Nasal cavity respiratory epithelium epithelial cell of viscerocranial mucosa (primary cell): ENCODE measurements at places on chromosomes 5 and 9. TPM values are rescaled to one million over a fixed set of nuclear protein-coding genes. Genes with fewer than 3 reads are reported as not detected.

Gene ACTBL2
- total RNA-seq = 0.50 TPM in 1 of 2 replicates, not detected in the other

Gene TIMD4
- not detected in 2 replicates for total RNA-seq

Gene ARHGEF37
- 17.4 and 41.8 TPM in 2 replicates for total RNA-seq

Gene DBH
- total RNA-seq = not detected in 2 replicates

Gene EGFL7
- total RNA-seq = 16.2 and 18.5 TPM in 2 replicates

Gene TRIP13
- 1.00 and 1.0 TPM in 2 replicates for total RNA-seq

Gene WNK2
- 0.34 and 4.4 TPM in 2 replicates for total RNA-seq

Gene FBXO38
- 33.5 and 50.0 TPM in 2 replicates for total RNA-seq

Gene ZDHHC11B
- total RNA-seq = under 0.01 and 0.14 TPM in 2 replicates

Gene ERP44
- total RNA-seq = 12.0 and 19.2 TPM in 2 replicates

Gene MCCC2
- total RNA-seq = 23.6 and 40.4 TPM in 2 replicates
